Vagina (tissue), 2 donors: ENCODE measurements at places on chromosomes 4 and X. TPM values are rescaled to one million over a fixed set of nuclear protein-coding genes. Genes with fewer than 3 reads are reported as not detected.

DNA sequence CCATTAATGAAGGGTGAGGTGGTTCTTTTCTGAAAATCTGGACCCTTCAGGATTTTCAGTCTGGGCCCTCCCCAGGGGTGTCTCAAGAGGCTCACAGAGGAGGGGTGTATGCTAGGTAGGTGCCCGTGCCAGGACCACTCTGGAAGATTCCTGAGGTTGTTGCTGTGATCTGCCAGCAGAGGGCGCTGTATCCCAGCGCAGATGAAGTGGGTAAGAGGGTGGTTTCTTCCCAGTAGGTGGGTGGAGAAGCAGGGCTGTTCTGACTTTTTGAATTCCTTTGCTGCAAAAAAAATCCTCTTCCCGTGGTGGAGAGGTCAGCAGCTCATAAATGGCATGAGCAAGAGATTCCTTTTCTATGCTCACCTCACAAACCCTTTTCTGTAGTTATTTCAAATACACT is 51.1 kb downstream of the SCML1 start:
- H3K27me3 ChIP-seq, result no peaks in the 10 kb centered on the region
- H3K27ac ChIP-seq, result peak overlapping the region; percentile 31
- no peaks in the 10 kb centered on the region for H3K4me1 ChIP-seq
- H3K4me3 ChIP-seq, result no peak overlapping the region
- DNase-seq, result no peak

GRCh38 chrX:1500701-1501624 is 36.0 kb downstream of the P2RY8 start:
- H3K36me3 ChIP-seq, result no peaks in the 10 kb centered on the region
- DNase-seq, result no peak

- no peaks in the 10 kb centered on the region for H3K4me1 ChIP-seq
- no peaks in the 10 kb centered on the region for H3K36me3 ChIP-seq
- H3K27ac ChIP-seq, result no peak overlapping the region
- no peaks in the 10 kb centered on the region for H3K27me3 ChIP-seq
These were observed 134.5 kb upstream of the TAPT1 start for GRCh38 chr4:16360694-16361262.

- no peak overlapping the region for H3K27ac ChIP-seq
- H3K4me3 ChIP-seq, result no peak overlapping the region
- DNase-seq, result no peak
- no peaks in the 10 kb centered on the region for H3K27me3 ChIP-seq
These were observed 1.2 kb upstream of the XK start for GRCh38 chrX:37684426-37684825.

- no peak overlapping the region for H3K27ac ChIP-seq
- peaks cover 41% of the 10 kb centered on the region for H3K4me1 ChIP-seq
- no peaks in the 10 kb centered on the region for H3K36me3 ChIP-seq
- no peak overlapping the region for H3K4me3 ChIP-seq
- H3K27me3 ChIP-seq, result no peaks in the 10 kb centered on the region
- DNase-seq, result no peak
These were observed 22.2 kb downstream of the RBPJ start for GRCh38 chr4:26343038-26343398.

DNA sequence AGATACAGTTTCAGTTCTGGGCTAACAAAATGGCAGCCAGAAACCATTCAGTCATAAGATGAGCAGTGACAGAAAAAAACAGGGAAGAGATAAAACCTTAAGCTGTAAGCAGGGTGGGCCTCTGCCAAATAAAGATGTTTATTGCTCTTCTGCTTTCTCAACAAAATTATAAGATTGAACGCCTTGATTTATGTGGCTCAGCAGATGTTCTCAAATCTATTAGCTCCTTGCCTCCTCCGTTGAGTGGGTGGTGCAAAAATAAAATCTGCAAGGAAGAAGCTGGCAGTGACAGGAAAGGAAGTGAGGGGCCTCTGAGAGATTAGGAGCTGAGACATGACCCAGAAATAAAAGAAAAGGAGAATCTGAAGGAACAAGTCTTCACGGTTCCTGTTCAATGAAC is 206.6 kb downstream of the PTTG2 start:
- DNase-seq, result no peak
- H3K4me1 ChIP-seq, result peaks cover 22% of the 10 kb centered on the region
- H3K27ac ChIP-seq, result no peak overlapping the region
- no peak overlapping the region for H3K4me3 ChIP-seq
- no peaks in the 10 kb centered on the region for H3K36me3 ChIP-seq
- H3K27me3 ChIP-seq, result no peaks in the 10 kb centered on the region

DNA sequence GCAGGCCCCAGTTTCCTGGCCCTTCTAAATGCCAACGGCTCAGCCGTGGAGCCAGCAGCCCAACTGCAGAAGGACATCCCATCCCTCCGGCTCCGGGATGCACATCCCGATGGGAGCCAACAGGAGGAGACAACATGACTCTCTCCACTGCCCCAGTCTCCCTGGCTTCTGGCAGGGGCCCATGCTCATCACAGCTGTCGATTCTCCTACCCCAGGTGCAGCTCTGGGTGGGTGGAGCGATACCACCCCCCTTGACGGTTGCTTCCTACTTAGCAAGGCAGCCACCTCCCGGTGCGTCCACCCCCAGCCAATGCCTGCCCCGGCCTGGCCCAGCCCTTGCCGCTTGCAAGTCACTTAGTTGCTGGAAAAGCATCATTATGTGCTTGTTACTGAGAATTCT is 19.5 kb downstream of the ZNF275 start:
- H3K27ac ChIP-seq, result no peak overlapping the region
- no peak overlapping the region for H3K4me3 ChIP-seq
- H3K4me1 ChIP-seq, result no peaks in the 10 kb centered on the region
- DNase-seq, result no peak
- no peaks in the 10 kb centered on the region for H3K27me3 ChIP-seq

- no peaks in the 10 kb centered on the region for H3K27me3 ChIP-seq
- DNase-seq, result no peak
- H3K36me3 ChIP-seq, result no peaks in the 10 kb centered on the region
- no peaks in the 10 kb centered on the region for H3K4me1 ChIP-seq
These were observed 3.6 kb downstream of the LINC00632 start for GRCh38 chrX:140713174-140713539.

DNA sequence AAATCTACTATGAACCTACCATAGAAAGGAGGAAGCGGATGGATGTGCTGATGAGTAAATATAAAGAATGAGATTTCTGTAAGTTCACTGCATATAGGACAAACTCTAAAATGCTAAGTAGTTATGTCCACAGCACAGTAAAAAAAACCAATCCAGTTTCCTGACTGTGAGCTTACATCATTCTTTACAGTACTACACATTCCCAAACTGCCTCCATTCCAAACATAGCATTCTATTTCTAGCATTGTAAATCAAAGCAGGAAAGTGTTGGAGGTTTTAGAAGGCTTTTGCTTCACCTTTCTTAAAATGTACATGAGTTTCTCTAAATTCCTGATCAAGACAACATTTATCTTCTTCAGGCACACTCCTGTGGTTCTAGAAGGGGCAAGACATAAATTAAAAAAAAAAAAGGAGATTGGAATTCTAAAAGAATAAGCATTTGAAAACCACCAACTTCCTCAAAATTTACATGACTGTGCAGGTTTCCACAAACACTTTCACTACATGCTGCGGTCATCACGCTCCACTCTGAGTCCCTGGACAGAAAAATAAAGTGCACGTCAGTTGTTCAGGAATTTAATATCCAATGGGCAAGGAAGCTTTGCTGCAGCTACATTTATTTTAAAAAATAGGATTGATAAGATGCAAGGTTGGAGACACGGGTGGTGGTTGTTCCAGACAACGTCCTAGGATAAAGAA is 297.6 kb upstream of the STS start:
- no peaks in the 10 kb centered on the region for H3K36me3 ChIP-seq
- H3K27me3 ChIP-seq, result no peaks in the 10 kb centered on the region
- H3K4me3 ChIP-seq, result no peak overlapping the region
- H3K4me1 ChIP-seq, result no peaks in the 10 kb centered on the region
- no peak overlapping the region for H3K27ac ChIP-seq

DNA sequence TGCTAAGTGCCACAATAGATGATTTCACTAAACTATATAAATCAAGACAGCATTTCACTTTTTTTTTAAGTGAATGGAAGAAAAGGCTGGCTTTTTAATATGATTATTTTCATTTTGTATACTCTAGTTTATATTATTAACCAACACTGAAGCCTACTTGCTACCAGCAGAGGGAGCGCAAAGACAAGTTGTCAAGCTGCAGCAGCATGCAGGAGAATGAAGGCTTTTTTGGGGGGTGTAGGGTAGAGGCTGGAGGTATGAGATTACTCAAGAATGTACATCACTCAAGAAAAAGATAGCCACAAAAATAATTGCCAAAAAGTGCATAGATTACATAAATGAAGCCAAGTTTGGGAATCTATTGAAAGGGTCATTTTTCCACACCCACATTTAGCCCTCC is 519.5 kb downstream of the FGF13 start:
- H3K4me3 ChIP-seq, result no peak overlapping the region
- no peak for DNase-seq
- no peaks in the 10 kb centered on the region for H3K4me1 ChIP-seq
- no peaks in the 10 kb centered on the region for H3K27me3 ChIP-seq
- H3K27ac ChIP-seq, result no peak overlapping the region

GRCh38 chr4:113840861-113841260 is 79.3 kb upstream of the CAMK2D start:
- H3K27me3 ChIP-seq, result no peaks in the 10 kb centered on the region
- no peak overlapping the region for H3K4me3 ChIP-seq
- H3K36me3 ChIP-seq, result no peaks in the 10 kb centered on the region
- no peaks in the 10 kb centered on the region for H3K4me1 ChIP-seq
- no peak overlapping the region for H3K27ac ChIP-seq

DNA sequence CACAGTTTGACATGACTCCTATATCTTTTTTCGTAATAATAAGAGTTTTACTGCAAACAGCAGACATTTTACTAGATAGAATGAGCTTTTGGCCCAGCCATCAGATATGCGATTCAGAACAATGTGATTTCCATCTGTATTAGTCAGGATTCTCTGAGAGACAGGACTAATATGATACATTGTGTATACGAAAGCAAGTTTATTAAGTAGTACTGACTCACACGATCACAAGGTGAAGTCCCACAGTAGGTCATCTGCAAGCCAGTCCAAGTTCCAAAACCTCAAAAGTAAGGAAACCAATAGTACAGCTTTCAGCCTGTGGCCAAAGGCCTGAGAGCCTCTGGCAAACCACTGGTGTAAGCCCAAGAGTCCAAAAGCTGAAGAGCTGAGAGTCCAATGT is 24.1 kb downstream of the CXCL8 start:
- no peak overlapping the region for H3K4me3 ChIP-seq
- H3K27me3 ChIP-seq, result no peaks in the 10 kb centered on the region
- H3K4me1 ChIP-seq, result no peaks in the 10 kb centered on the region
- DNase-seq, result no peak

- H3K4me1 ChIP-seq, result peaks cover 8% of the 10 kb centered on the region
- no peak overlapping the region for H3K27ac ChIP-seq
- H3K27me3 ChIP-seq, result no peaks in the 10 kb centered on the region
- H3K36me3 ChIP-seq, result no peaks in the 10 kb centered on the region
- DNase-seq, result no peak
These were observed 5.6 kb downstream of the NYX start for GRCh38 chrX:41452565-41453356.

- peaks cover 5% of the 10 kb centered on the region for H3K4me1 ChIP-seq
- no peaks in the 10 kb centered on the region for H3K27me3 ChIP-seq
- H3K36me3 ChIP-seq, result no peaks in the 10 kb centered on the region
- no peak for DNase-seq
- H3K27ac ChIP-seq, result no peak overlapping the region
- no peak overlapping the region for H3K4me3 ChIP-seq
These were observed 58.4 kb downstream of the SYNPO2 start for GRCh38 chr4:118947095-118947494.

DNA sequence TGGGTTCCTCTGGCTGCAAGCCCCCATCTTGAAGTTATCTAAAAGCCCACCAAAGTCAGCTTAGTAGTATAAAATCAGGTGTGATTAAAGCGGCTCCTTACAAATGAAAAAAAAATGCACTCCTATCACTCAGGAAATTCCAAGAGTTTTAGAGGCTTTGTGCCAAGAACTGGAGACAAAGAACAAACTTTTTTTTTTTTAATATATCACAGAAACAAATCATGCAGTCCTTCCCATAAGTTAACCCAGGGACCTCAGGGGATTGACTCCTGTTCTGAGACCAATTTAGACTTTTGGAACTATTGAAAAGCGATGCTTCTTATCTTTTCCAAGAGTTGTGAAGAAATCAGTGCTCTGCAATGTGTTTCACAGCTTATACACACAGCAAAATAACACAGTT is 53.6 kb downstream of the HHIP start:
- H3K36me3 ChIP-seq, result no peaks in the 10 kb centered on the region
- no peak for DNase-seq
- no peak overlapping the region for H3K27ac ChIP-seq
- no peaks in the 10 kb centered on the region for H3K4me1 ChIP-seq
- no peaks in the 10 kb centered on the region for H3K27me3 ChIP-seq

- H3K4me3 ChIP-seq, result no peak overlapping the region
- no peak for DNase-seq
- H3K36me3 ChIP-seq, result no peaks in the 10 kb centered on the region
- H3K27me3 ChIP-seq, result no peaks in the 10 kb centered on the region
- H3K27ac ChIP-seq, result no peak overlapping the region
These were observed 45.6 kb downstream of the SLIT2 start for GRCh38 chr4:20297261-20297660.

- peaks cover 9% of the 10 kb centered on the region for H3K4me1 ChIP-seq
- H3K36me3 ChIP-seq, result no peaks in the 10 kb centered on the region
- H3K27ac ChIP-seq, result no peak overlapping the region
These were observed 258.5 kb upstream of the GIMD1 start for GRCh38 chr4:106627051-106627450.

DNA sequence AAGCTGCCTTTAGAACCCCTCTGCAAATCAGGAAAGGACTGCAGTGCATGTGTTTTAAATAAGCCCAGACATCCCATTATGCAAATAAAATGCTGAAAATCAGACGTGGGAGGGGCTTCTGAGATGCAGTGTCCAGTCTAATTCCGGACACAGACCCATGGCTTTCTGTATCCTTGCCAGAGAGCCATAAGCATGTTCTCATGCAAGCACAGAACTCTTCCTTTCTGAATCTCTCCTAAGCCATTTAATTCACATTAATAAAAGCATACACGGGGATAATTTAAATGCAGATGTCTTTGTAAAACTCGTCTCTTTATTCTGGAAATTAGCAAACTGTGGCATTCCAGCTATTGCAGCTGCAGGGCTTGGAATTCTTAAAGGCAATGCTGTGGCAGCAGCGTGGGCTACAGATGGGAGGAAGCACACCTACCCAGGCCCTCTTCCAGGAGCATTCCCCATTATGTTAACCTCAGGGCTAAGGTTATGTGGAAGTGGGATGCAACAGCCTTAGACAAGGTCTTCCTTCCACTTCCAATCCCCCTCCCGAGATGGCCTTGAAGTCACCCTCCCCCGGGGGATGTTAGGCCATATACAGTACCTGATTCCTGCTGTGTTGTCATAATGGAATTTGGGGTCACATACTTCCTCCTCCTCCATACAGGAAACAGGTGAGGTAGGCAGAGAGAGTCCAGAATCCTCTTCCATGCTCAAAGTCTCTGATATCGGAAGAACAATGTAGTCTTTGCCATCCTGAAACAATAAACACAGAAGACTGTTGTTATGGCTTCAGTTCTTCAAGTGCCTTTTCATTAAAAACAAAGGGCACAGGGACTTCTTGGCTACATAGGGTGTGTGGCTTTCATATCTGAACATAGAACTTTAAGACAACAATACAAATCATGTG is 38.1 kb downstream of the KDR start:
- no peak overlapping the region for H3K27ac ChIP-seq
- DNase-seq, result no peak
- no peak overlapping the region for H3K4me3 ChIP-seq
- no peaks in the 10 kb centered on the region for H3K27me3 ChIP-seq

Gene ARSJ
- total RNA-seq, result 5.4 TPM

Gene CCDC120
- total RNA-seq, result 8.6 TPM

Gene CXCL6
- 13.8 TPM for total RNA-seq

Gene H2BW2
- total RNA-seq, result not detected

Gene GAB3
- 7.6 TPM for total RNA-seq

Gene GASK1B
- total RNA-seq, result 24.3 TPM

Gene CDS1
- 8.8 TPM for total RNA-seq

Gene TMSB15A
- total RNA-seq, result not detected

Gene PRR32
- total RNA-seq, result not detected

Gene SPANXB1
- not detected for total RNA-seq
